ENCODE measurements at places on chromosomes 4 and X. TPM values are rescaled to one million over a fixed set of nuclear protein-coding genes. Genes with fewer than 3 reads are reported as not detected.

AKAP4 gene
- not detected for polyA plus RNA-seq

UCP1 gene
- 5.1 TPM for polyA plus RNA-seq

PWWP3B gene
- polyA plus RNA-seq = 1.3 TPM

SMIM31 gene
- polyA plus RNA-seq = not detected

GPR82 gene
- polyA plus RNA-seq = 0.06 TPM

MAGEA4 gene
- polyA plus RNA-seq = not detected

MAGEB2 gene
- polyA plus RNA-seq = not detected

Measured in adipose tissue (tissue), 3 donors.